ENCODE measurements at places on chromosomes 5 and 9.
A peak's percentile ranks its signal among the peaks of the same experiment; 100 is the strongest.

- no peak for DNase-seq
Observed at GRCh38 chr9:84573083-84573482, 96.4 kb upstream of the NTRK2 start.

DNA sequence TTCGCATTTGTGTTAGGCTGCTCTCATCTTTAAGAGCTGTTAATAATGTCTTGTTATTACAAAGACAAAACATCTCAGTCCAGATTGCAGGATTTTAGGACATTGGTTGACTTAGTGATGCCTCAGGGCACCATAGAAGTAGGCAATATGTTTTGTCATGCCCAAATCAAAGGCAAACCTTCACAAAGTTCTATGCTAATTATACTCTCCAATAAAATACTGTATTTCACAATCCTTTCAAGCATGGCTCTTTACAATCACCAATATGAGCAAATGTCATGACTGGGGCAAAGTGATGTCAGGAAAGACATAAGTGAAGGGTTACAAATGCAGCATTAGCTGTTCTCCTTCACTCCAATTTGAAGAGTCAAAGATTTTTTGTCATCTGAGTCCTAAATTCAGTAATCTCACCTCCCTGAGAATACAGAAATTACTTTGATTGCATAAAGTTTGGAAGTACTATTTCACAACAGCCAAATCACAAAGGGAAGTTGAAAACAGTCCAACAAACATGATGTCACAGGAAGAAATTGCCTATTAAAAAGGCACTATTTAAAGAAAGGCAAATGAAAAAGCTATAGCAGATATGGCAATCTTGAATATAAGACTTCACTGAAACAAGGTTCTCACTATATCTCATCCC lies 303.2 kb downstream of the PRR16 start:
- DNase-seq: no peak

- no peak for DNase-seq
Observed at GRCh38 chr5:172082180-172082579, 75.7 kb upstream of the FBXW11 start.

GRCh38 chr5:98798847-98799246 lies 25.4 kb downstream of the RGMB start:
- no peak for DNase-seq

GRCh38 chr9:107483666-107484065 lies 5.9 kb downstream of the KLF4 start:
- DNase-seq: no peak

GRCh38 chr9:124088476-124088837 lies 76.9 kb downstream of the LHX2 start:
- peak; percentile 24 for DNase-seq

DNA sequence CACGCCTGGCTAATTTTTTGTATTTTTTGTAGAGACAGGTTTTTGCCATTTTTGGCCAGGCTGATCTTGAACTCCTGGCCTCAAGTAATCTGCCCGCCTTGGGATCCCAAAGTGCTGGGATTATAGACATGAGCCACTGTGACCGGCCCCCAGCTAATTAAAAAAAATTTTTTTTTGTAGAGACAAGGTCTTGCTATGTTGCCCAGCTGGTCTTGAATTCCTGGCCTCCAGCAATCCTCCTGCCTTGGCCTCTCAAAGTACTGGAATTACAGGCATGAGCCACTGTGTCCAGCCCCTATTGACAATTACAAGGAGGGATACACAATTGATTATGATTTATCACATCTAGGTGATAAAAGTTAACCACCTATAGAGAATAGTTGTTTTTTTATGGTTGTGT lies 59.5 kb downstream of the NR2F1 start:
- DNase-seq: no peak

DNA sequence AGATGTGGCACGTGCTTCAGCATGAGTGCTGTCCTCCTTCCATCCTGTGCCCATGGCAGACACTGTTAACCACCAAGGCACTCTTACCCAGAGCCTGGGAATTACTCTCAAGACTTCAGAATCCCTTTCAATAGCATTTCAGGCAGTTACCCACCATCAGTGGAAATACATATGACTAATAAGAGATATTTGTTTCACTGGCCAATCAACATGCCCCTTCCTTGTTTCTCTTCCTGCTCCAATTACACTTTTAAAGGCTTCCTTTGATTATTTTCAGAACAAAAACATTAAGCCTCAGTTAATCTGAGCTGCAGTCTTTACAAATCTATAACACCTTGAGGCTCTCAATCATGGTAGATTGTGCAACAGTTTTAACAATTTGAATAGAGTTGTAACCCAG lies 70.8 kb downstream of the PRELID2 start:
- no peak for DNase-seq

DNA sequence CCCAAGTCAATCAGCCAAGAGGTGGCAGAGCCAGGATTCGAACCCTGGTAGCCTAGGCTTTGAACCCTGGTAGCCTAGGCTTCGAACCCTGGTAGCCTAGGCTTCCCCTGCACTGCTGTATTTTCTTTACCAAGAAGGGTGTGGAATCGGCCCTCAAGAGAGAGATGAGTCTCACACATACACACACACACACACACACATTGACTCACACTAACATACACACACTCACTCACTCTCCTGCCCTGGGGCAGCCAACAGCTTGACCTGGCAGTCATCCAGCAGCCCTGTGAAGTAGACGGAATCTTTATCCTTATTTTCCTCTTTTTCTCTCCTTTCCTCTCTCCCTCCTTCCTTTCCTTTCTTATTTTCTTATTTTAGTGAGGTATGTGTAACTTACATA lies 55.4 kb upstream of the RPL26L1 start:
- DNase-seq: no peak

DNA sequence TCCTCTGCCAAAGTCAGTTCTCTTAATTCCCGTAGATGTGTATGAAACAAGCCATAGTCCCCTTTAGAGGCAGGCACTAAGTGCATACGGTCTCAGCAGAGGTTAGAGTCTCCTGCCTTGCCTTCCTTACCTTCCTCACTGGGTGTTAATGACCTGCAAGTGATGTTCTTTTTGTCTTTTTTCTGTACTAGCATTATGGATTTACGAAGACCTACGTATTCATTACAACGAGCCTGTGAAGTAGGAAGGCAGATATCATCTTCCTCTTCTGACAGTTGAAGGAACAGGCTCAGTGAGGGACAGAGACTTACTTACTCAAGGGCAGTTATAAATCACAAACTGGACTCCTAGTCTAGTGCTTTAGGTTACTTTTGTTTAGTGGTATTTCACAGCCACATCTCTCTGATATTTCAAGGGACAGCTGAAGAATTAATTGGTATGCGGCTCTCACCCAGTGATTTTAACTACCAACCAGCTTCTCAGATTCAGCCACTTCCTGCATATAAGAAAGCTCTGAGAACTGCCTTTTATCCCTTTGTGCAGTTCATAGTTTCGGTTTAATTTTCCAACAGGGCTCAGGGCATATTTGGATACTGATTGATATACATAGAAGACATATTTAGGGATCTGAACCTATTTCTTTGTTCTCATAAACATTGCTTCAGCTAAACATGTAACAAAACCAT lies 85.1 kb upstream of the CKMT2 start:
- DNase-seq: peak; percentile 54

GRCh38 chr9:17024129-17024528 lies 110.7 kb upstream of the CNTLN start:
- DNase-seq: no peak
